ENCODE measurements at places on chromosomes 1 and 21.

DNA sequence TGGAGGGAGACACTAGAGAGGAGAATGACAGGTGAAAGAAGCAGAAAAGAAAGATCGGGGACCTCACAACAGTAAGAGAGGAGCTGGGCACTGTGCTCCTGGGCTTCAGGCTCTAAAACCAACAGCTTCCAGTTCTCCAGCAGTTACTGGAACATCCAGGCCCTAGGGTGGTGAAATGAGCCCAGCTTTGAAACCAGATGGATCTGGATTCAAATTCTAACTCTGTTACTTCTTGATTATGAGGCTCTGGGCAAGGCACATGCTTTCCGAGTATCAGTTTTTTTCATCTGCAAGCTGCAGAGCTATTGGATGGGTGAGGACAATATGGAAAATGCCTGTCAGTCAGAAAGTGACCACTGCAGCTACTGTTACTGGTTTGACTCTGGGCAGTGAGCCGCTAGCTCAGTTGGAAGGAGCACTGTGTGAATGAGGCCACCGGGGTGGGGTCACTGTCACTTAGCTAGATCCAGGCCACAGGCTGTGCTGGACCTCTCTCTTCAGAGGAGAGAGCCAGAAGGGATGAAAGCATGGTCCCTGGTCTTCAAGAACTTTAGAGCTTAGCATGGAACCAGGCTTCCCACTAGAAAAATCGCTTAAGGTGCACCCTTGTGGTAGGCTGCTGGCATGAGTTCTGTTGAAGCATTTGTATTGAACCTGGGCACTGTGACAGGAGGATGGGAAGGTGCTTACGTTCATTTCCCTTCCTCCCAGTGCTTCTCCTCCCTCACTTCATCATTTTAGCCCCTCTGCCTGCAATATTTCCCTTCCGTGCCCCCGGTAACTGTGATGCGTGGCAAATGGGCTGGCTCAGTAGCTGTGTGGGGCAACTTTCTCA is 12.2 kb downstream of the PLEKHO1 start:
- no peak for DNase-seq

DNA sequence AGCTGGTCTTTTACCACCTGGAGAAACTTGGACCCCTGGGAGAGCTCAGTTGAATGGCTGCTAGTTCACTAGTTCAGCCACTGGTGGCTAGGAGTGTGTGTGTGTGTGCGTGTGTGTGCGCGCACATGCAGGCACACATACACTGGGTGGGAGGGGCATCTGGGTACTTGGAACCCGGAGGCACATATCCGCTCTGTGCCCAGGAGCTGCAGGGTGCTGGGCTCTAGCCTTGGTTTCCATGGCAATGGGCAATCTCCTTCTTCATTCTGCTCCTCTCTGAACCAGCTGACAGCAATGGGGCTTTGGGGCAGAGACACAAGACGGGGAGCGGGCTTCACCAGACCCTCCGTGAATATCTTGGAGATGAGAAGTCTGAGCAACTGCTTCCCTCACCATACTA is 87.1 kb upstream of the DISP3 start:
- DNase-seq = no peak

DNA sequence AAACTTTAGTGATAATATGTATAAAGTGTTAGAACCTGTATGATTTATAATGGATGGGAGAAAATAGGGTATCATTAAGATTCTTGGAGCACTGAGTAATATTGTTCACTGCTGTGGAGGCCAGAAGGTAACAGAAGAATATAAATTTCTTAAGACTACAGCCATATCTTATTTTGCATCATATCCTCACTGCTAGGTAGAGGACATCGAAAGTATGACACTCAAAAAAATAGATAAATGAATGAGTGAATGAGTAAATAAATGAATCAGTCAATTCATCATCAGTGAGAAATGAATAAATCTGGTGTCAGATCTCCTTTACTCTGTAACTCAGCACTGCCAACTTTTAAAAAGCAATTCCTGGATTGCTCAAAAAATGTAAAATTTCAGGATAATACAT is 33.2 kb downstream of the RGS13 start:
- DNase-seq = no peak

DNA sequence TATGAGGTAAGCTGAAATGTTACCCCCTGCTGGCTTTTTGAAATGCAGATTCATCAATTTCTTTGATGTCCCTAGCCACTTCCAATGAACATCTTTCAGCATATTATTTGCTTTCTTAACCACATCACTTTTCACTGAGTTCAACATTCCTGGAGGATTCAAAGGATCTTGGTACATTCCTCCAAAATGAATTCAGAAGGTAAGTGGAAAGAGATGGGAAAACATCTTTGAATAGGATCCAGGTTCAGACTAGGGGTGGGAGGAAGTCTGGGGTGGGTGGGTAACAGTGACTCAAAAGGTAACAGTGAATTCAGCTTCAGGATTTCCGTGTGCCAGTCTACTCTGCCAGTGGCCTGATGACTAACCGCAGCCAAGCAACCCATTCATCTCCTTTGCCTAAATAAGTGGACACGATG is 180.7 kb downstream of the ZC3H11B start:
- no peak for DNase-seq

GRCh38 chr1:227357171-227357926 is 39.1 kb upstream of the CDC42BPA start:
- no peak for DNase-seq

DNA sequence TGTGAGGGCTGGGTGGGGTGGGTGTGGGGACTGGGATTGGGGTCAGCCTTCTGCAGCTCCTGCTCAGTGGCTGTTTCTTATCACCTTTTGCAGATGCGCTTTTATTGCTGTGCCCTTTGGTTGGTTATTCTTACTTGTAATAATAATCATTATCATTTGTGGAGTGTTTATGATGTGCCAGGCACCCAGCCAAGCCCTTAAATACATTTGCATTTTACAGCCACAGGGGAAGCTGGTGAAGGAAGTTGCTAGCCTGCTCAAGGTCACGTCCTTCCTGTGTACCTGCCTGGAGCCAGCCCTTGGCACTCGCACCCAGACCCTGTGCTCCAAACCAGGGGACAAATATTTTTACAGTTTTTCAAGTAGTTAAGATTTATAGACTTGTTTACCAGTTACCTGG is 144.0 kb downstream of the PGBD5 start:
- no peak for DNase-seq

GRCh38 chr1:183841550-183841949 is 36.6 kb downstream of the RGL1 start:
- DNase-seq = no peak

DNA sequence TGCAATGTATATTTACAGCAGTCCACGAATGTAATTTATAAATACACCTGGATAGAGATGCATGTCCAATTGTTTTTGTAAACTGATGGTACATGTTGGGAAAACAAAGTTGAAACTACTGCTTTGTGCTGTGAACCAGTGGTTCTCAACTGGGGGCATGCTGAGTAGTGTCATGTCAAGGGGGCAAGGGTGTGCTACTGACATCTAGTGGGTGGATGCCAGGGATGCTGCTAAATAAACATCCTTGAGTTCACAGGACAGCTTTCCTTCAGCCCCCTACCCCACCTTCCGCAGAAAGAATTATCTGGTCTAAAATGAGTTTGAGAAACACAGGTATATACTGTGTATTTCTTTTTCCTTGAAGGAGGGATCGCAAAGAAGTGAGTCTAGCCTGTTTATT is 95.9 kb downstream of the RASAL2 start:
- DNase-seq = no peak

- no peak for DNase-seq
Measured at GRCh38 chr1:58979677-58980076, 195.8 kb upstream of the JUN start.

- DNase-seq = no peak
Measured at GRCh38 chr1:219876798-219877209, 51.6 kb downstream of the SLC30A10 start.

DNA sequence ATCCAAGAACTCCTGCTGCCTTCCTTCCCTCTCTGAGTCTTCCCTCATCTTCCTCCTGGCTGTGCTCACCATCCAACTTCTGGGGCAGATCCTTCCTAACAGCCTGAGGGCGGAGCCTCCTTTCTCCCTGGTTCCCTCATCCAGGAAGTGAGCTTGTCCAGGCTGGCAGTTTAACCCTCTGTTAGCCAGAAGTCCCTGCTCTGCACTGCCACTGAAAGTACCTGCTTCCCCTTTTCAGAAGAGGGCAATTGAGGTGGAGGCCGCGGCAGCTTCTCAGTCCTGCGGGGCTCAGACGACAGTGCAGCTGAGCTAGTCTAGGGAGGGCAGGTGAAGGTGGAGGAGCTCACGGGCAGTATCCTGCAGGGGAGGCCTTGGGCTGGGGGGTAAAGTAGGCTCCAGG is 149.1 kb downstream of the FCRL5 start:
- no peak for DNase-seq

DNA sequence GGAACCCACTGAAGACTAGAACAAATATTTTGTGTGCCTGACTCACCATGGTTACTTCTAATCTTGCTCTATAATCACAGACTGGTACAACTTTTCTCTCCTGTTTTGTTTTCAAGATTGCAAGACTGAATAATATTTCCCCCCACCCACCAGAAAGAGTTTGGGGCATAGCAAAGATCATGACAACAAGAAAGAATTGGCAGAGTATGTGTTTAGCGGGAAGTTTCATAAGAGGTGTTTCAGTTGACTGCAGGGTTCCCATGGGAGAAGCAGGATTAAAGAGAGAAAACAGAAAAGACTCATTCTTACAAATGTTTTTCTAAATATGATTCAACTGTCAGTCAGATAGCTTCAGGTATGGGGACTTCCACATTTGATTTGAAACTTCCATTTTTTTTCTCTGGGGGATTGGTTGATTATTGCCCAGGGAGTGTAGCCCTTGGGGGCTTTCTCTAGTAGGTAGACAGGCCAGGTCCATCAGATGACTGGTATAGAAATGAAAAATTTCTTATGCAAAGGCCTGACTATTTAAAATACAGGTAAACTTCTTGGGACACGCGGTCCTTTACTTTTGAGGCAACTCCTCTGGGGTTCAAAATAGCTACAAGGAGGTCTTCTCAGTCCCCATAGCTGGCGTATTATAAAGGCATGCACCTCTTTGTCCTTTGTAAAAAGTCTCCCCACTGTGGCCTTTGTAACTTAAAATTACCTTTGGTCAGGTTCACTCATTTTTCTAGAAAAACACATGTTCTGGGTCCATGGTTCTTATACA is 13.9 kb downstream of the OR14I1 start:
- no peak for DNase-seq

DNA sequence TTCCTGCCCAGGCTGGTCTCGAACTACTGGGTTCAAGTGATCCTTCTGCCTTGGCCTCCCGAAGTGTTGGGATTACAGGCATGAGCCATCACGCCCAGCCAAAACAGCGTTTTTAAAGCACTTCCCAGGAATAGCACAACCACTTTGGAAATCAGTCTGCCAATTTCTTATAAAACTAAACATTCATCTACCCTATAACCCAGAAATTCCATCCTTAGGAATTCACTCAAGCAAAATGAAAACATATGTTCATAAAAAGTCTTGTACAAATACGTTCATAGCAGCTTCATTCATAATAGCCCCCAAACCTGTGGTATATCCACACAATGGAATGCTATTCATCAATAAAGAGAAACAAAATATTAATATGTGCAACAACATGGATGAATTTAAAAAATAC is 36.1 kb downstream of the PHC2 start:
- no peak for DNase-seq

- DNase-seq = no peak
Measured at GRCh38 chr1:918353-918752, 5.4 kb upstream of the SAMD11 start.

DNA sequence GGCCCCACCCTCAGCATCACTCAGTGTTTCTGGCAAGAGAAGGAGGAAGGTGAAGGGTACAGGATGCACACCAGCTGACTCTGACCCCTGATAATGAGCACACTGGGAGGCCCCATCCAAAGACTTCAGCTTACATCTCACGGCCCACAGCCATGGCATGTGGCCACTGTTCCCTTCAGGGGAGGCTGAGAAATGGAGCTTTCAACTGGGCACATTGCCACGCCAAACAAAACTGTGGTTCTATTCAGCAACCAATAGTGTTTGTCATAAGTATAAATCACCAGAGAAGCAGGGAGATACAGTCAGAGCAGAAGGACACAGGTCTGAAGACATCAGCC is 12.7 kb upstream of the TRAF3IP3 start:
- DNase-seq = no peak

GRCh38 chr1:160453443-160453842 is 53.1 kb downstream of the VANGL2 start:
- no peak for DNase-seq

GRCh38 chr1:5933050-5933449 is 59.2 kb downstream of the NPHP4 start:
- no peak for DNase-seq

GRCh38 chr1:216805953-216806352 is 82.7 kb upstream of the ESRRG start:
- DNase-seq = no peak

- no peak for DNase-seq
Measured at GRCh38 chr1:246512635-246513034, 5.6 kb upstream of the SMYD3 start.

- DNase-seq = no peak
Measured at GRCh38 chr1:96492236-96492635, 229.3 kb upstream of the PTBP2 start.

DNA sequence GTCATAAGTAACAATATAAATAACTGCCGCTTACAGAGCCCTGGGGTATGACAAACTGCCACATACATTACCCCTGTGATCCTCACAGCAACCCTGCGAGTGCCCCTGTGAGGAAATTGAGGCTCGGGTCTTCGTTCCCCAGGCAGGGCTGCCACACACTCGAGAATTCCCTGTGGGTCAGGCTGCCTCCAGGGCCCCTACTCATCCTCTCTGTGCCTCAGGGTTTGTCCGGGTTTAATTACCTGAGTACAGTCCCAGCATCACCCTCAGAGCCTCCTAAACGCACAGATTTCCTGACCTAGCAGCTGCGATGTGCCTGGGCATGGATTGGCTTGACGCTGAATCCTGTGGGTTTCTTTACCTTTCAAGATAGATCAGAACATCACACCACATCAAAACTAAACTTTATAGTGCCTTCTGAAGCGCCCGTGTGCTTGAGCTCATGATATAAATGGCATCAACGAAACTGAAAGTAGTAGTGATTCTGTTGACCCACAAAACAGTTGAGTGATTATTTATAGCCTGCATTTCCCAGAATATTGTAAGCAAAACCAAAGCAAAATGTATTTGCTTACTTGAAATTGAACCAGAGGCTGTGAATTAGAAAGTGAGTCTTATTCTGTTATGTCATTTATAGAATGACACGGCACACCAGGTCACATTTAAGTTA is 14.0 kb downstream of the SLC37A1 start:
- DNase-seq = peak; percentile 53

Measured in activated T-cell treated with anti-CD3 and anti-CD28 coated beads, Interleukin-2, amount 50 U/mL, for 1 hour (primary cell).